CD4-positive, alpha-beta T cell (primary cell): ENCODE measurements at places on chromosomes 3 and 15. TPM values are rescaled to one million over a fixed set of nuclear protein-coding genes. Genes with fewer than 3 reads are reported as not detected.

- DNase-seq, result no peak
Measured at GRCh38 chr3:56747150-56747549, 54.6 kb downstream of the ARHGEF3 start.

DNA sequence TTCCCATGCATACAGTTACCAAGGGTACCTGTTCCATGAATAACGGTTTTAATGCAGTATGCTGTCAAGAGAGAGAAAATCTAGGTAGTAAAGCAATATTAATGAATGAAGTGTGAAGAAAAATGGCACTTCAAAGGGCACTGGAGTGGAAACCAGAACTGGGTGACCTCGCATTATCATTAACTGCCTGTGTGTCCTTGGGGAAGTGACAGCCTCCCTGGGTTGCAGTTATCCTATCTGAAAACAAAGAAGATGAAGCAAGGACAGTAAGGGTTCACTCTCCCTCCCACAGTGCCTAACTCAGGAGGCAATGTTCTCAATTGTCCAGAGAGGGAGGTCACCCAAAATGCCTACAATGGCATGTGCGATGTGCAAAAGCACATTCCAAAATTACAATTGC lies 15.1 kb downstream of the MTHFS start:
- no peak for DNase-seq

- no peak for DNase-seq
Measured at GRCh38 chr3:53849916-53850315, 3.5 kb downstream of the IL17RB start.

GRCh38 chr15:63022663-63023062 lies 19.9 kb upstream of the TPM1 start:
- DNase-seq, result no peak

- DNase-seq, result no peak
Measured at GRCh38 chr3:123785602-123786001, 98.5 kb downstream of the MYLK start.

SLC28A1 gene
- not detected for total RNA-seq

CELSR3 gene
- 4.9 TPM for total RNA-seq
